ENCODE measurements at places on chromosomes 2 and 18. TPM values are rescaled to one million over a fixed set of nuclear protein-coding genes. Genes with fewer than 3 reads are reported as not detected.

SDC1 gene
- 4.9 TPM for total RNA-seq

GPR55 gene
- not detected for total RNA-seq

SERPINB2 gene
- under 0.01 TPM for total RNA-seq

MOCOS gene
- total RNA-seq: 0.25 TPM

NEU2 gene
- not detected for total RNA-seq

FSIP2 gene
- 3.2 TPM for total RNA-seq

IL36B gene
- total RNA-seq: not detected

DES gene
- 0.49 TPM for total RNA-seq

PARD3B gene
- total RNA-seq: 3.4 TPM

CNDP1 gene
- 0.49 TPM for total RNA-seq

GAL3ST2 gene
- total RNA-seq: 0.74 TPM

MEIS1 gene
- 11.1 TPM for total RNA-seq

YES1 gene
- total RNA-seq: 48.7 TPM

ITGB6 gene
- not detected for total RNA-seq

AGBL5 gene
- total RNA-seq: 10.8 TPM

KCNK3 gene
- 4.2 TPM for total RNA-seq

IL36RN gene
- total RNA-seq: not detected

MDH1B gene
- total RNA-seq: 3.4 TPM

TSPYL6 gene
- under 0.01 TPM for total RNA-seq

TMEM37 gene
- total RNA-seq: not detected

SLC19A3 gene
- 1.5 TPM for total RNA-seq

SLC38A11 gene
- total RNA-seq: 1.7 TPM

CDH20 gene
- 5.9 TPM for total RNA-seq

GKN2 gene
- total RNA-seq: 0.25 TPM

RAD51AP2 gene
- total RNA-seq: 0.25 TPM

STEAP3 gene
- total RNA-seq: under 0.01 TPM

RAX gene
- total RNA-seq: not detected

TUBA4B gene
- total RNA-seq: not detected

ECEL1 gene
- 1.5 TPM for total RNA-seq

KCNIP3 gene
- 3.0 TPM for total RNA-seq

SIX3 gene
- total RNA-seq: 0.49 TPM

CKAP2L gene
- total RNA-seq: 3.2 TPM

SERPINB12 gene
- total RNA-seq: not detected

METAP1D gene
- 6.6 TPM for total RNA-seq

EIF2AK2 gene
- total RNA-seq: 47.5 TPM

GRHL1 gene
- total RNA-seq: 3.2 TPM

SRBD1 gene
- 30.5 TPM for total RNA-seq

NOTO gene
- not detected for total RNA-seq

WDR35 gene
- 19.2 TPM for total RNA-seq

CTAGE1 gene
- total RNA-seq: not detected
